ENCODE measurements at places on chromosomes 11 and 22.

DNA sequence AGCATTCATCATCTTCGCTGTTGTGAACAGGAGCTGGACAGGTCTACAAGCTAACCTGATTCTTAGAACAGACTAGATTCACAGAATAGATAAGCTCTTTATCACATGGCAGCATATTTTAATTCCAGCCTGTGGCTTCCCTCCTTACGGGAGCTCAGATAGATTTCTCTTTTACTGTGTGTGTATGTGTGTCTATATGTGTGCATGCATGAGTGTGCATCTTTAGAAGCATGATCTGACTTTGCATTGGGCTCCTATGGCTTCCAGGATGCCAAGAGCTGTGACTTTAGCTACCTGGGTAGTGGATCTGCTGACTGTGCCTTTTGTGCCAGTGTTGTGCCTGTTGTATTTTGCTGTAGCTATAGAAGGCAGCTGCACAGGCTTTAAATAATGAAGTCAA lies 44.3 kb downstream of the ZNRF3 start:
- no peak for DNase-seq

DNA sequence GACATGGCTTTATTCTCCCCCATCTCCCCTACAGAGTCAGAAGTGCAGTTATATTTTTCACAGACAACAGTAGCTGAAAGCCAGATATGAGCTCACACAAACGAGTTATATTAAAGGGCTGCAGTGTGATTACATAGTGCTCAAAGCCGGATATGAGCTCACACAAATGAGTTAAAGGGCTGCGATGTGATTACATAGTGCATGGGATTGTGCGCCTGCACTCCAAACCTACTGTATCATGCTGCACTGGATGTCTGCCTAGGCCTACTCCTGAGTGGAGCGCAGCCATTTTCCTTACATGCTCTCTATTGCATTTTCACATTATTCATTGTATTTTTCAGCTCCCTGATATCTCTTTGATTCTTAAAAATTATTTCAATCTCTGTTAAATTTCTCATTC lies 414.6 kb upstream of the LARGE1 start:
- no peak for DNase-seq

DNA sequence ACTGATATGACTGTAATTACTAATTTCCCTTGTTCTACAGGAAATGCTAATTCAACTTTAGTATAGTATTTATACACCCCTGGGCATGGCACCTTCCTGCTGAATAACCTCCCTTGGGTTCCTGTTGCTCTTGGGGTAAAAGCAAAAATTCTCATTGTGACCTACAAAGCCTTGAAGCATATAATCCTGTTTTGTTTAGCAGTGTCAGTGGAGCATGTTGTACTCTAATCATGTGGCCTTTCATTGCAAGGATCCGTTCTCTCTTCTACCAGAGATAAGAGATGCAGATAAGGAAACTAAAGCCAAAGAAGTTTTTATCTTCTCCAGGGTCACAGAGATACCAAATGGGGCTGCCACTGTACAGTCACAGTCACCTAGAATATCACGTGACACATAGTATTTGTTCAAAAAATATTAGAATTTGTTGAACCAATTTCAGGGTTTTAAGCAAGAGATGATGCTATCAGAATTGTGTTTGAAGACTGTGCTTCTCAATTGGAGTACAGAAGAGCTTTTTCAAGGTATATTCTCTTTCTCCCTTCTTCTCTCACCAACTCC lies 25.1 kb downstream of the CSRP3 start:
- no peak for DNase-seq

GRCh38 chr11:118841469-118842242 lies 42.0 kb upstream of the CXCR5 start:
- DNase-seq: no peak

DNA sequence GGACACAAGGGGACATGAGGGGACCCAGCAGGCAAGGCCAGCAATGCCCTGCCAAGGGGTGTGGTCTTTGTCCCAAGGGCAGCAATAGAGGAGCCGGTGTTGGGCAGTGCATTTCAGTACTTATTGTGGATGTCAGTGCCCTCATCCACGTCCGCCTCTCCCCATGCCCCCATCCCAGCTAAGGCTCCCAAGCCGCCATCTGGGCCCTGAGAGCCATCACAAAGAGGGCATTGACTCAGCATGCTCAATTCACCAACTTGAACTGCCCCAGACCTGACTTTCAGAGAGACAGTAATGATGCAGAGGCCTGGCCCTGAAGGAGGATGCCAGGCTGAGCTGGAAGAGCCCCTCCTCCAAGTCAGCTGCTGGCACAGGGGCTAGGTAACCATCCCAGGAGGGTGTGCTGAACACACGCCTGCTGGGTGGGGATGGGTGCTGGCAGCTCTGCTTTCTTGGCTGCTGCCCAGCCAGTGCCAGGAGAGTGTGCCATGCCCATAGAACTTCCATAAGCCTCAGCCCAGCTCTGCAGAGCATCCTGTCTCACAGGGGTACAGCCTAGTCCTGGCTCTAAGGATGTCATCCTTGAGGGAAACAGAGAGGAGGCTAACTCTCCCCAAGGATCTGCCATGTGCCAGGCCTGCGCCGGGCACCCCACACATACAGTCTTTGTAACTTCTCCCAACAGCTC lies 46.5 kb downstream of the PDE2A start:
- no peak for DNase-seq

- DNase-seq: no peak
Observed at GRCh38 chr11:79237091-79237490, 203.7 kb downstream of the TENM4 start.

Measured in fibroblast of upper back skin (primary cell).